Lower lobe of right lung (tissue), 2 donors: ENCODE measurements at places on chromosomes 11 and 22. TPM values are rescaled to one million over a fixed set of nuclear protein-coding genes. Genes with fewer than 3 reads are reported as not detected.

DNA sequence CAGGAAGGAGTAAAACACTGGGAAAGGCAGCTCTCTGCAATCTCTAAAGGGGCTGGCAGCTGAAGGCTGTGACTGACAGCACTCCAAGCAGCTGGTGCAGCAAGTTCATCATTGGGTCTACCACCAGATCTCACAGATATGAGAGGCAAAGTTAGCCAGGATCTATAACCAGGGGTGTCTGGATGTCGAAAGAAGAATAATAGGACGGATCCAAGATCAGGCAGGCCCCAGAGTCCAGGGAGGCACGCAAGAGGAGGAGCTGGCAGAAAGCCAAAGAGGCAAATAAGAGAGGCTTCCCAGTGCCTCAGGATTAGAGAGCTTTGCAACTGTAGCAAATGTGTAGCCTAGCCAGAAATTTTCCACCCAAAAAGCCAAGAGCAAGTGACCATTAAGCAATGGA, 77.1 kb downstream of the RBMXL2 start:
- DNase-seq, result no peak

DNA sequence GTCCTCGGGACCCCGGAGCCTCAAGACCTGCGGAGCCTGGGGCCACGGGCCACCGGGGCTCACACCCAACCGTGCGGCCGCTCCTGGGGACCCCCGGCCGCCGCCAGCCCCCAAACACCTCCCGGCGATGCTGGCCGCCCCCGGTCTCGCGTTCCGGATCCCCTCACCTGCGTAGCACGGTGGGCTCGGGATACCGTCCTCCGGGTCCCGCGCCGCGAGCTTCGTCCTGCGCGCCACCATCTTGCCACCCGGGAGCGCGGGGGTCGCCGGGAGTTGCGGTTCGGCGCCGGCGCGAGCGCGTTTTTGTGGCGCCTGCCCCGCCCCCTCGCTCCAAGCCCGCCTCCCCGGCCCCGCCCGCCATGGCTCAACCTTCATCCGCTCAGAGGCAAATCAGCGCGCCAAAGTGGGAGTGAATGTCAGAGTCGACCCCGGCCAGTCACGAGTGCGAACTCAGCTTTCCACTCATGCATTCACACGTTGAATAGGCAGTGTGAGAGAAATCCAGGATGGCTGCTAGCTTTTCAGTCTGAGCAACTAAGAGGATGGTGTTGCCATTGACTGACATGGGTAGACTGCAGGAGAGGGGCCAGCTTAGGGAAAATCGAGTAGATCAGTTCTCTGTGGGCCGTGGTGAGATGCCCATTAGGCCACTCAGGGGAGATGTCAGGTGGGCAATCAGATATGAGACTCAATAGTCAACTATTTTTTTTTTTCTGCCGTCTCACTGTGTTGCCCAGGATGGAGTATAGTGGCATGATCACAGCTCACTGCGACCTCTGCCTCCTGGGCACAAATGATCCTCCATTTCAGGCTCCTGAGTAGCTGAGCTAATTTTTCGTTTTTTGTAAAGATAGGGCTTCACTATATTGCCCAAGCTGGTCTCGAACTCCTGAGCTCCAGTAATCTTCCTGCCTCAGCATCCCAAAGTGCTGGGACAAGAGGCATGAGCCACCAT, 28.3 kb downstream of the SERHL2 start:
- peak; percentile 84 for DNase-seq

The DEFB131B gene
- not detected for total RNA-seq

The PAMR1 gene
- 5.6 TPM for total RNA-seq

GRCh38 chr11:19398772-19399527, 158.2 kb upstream of the E2F8 start:
- no peak for DNase-seq

The C1QTNF4 gene
- total RNA-seq, result 1.3 TPM

The BRSK2 gene
- 0.62 TPM for total RNA-seq

DNA sequence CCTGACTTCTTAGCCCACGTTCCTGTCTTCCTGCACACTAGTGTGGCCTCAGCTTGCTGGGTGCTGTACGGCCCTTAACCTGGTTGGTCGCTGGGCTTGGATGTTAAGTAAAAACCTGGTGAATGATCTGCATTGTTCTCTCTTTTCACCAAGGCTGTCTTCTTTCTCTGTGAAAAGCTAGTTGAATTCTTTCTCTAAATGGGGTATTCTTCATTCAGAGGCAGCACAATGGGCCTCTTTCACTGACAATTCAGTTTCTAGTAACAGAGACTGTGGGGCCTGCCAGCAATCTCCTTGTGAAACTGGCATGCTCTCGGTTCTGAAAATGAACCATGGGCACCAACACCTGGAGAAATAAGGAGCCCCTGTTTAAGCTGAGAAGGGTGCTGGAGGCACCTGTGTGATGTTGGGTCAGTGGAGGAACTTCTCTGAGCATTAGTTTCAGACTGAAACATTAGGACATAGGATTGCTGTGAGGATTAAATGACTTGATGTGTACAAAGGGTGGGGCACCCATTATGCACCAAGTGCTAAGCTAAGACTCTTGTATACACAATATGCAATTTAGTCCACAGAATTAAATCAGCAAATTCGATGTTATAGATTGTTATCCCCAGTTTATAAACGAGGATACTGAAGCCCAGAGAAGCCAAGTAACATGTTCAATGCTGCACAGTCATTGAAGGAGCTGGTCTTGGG, 33.1 kb upstream of the ELF5 start:
- DNase-seq, result no peak

- no peak for DNase-seq
Measured at GRCh38 chr11:94154095-94154856, 25.6 kb downstream of the PANX1 start.

The ARVCF gene
- total RNA-seq, result 16.8 TPM

- DNase-seq, result peak; percentile 80
Measured at GRCh38 chr11:75771646-75772410, 3.2 kb downstream of the DGAT2 start.

The TRIM29 gene
- 8.3 TPM for total RNA-seq

The SYT8 gene
- total RNA-seq, result 18.5 TPM

The UPK3A gene
- total RNA-seq, result not detected

DNA sequence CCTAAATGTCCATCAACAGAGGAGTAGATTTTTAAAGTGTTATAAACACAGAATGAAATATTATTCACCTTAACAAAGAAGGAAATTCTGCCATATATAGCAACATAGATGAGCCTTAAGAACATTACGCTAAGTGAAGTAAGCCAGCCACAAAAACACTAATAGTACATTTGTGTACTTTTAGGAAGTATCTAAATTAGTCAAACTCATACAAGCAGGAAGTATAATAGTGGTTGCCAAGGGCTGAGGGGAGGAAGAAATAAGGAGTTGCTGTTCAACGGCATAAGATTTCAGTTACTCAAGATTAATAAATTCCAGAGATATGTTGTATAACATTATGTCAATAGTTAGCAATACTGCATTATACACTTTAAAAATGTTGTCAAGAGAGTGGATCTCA, 181.7 kb upstream of the ZC3H12C start:
- DNase-seq, result no peak

GRCh38 chr11:119223856-119224255, 17.7 kb downstream of the CBL start:
- no peak for DNase-seq

GRCh38 chr11:20707876-20708275, 38.5 kb downstream of the NELL1 start:
- no peak for DNase-seq

GRCh38 chr22:37394341-37394740, 32.9 kb downstream of the ELFN2 start:
- DNase-seq, result no peak

The SSH3 gene
- total RNA-seq, result 37.7 TPM

DNA sequence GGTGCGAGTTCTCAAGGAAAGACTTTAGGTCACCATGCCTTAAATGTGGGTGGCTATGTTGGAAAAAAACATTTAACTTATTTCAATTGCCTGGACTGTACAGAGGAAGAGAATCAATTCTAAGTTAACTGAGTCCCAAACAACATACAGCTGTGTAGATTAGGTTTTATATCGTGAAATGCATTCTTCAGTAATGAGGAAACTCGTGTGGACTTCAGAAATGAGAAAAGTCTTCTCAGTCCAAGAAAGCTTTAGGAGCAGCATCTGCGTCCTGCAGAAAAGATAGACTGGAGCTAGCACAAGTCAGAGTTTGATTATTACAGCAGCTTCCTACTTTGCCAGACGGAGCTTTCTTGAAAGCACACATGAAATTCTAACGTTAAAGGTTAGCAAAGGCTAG, 673.0 kb downstream of the OPCML start:
- DNase-seq, result no peak

DNA sequence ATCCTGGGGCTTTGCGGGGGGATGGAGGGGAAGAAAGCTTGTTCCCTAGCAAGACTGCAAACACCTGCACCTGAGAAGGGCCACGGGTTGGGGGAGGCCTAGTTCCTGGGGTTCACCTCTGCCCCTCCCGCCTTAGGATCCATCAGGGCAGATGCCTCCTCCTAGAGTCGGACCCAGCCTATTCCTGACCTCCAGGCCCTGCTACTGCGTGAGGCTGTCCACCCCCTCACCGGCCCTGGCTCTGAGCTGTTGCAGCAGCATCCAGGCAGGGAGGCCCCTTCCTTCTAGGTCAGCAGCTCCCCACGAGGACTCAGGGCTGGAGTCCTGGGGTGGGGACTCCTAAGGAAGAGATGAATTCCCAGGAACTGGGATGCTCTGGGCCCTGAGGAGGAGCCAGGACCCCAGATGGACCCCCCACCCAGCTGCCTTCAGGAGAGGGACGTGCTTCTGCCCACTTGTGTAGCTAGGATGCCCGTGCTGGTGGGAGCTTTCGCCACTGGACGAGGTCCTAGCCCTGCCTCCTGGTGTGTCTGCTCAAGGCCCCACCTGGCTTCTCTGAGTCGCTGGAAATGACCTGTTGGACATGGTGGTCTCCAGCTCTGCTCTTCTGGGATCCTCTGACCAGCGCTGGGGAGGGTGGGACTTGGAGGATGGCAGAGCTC, 10.3 kb downstream of the MRGPRF start:
- peak; percentile 38 for DNase-seq

DNA sequence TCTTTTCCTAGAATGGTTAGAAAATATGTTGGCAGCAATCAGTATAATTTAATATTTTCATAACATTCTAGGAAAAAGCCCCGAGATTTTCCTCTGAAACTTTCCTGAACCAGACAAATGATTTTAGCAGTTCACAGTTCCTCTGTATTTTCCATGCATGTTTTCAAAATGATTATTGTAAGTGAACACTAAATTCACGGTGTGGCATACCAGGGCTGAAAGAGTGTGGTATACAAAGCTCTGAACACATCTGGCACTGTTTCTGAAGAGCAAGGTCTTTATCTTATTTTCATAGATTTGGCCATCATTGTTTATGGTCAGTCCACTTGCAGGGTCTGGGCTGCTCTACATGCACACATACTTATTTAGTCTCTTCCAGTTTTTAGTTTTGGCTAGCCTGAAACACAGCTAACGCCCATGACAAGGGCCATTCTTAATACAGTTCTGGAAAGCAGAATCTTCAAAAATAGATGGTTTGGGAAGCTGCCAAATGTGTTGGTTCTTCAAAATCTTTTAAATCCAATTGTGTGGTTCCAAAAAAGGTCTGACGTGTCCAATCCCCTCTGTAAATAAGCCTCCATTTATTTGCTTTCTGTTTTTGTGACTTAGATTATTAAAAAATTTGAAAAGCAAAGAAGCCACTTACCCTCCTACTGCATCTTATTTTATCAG, 7.9 kb upstream of the GAB2 start:
- no peak for DNase-seq

The TPBGL gene
- 0.47 TPM for total RNA-seq
